Stimulated activated CD4-positive, alpha-beta T cell treated with anti-CD3 and anti-CD28 coated beads, Interleukin-1b, Interleukin-23, amount 100 ng/mL, for 24 hours (primary cell): ENCODE measurements at places on chromosomes 6 and 20.

DNA sequence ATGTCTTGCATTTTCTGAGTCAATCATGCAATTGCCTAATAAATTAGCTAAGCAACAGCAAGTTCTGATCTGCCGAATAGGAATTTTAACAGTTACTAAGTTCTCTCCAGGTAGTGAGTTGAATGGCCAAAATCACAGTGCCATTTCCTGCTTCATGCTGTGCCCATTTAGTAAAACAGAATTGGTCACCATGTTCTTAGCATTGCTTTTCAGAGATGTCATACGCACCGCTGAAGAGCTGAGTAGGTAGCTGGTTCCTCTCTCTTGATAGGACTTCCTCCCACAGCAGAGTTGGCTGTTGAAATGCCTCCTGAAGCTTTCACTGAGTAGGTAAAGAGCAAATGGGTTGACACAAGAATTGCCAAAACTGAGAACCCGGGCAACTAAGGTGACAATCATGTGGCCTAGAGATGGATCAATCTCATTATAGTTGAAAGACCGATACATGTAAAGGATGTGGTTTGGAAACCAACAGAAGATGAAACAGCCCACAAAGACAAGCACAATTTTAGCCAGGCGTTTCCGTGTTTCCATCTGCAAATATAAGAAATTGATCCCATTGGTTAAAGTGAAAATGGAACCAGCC is 57.1 kb upstream of the GJE1 start:
- DNase-seq: no peak

GRCh38 chr6:15995493-15995892 is 133.4 kb upstream of the MYLIP start:
- DNase-seq: no peak

DNA sequence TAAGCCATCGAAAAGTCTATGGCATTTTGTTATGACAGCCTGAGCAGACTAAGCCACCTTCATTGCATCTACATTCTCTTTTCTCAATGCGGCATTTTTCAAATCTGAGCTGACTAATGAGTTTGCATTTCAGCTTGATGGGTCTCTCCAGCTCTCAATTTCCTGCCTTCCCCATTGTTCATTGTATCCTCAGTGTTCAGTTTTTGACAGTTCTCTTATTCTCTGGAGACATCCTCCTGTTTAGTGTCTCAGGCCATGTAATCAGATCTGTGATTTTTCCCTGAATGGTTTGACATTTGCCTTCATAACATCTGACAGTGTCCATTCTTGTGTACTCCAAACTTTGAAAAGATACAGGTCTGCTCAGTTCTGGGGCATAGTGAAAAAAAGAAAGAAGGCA is 27.9 kb upstream of the MCM3 start:
- no peak for DNase-seq

- DNase-seq: no peak
These were observed 135.9 kb downstream of the JPH2 start for GRCh38 chr20:44050925-44051660.

DNA sequence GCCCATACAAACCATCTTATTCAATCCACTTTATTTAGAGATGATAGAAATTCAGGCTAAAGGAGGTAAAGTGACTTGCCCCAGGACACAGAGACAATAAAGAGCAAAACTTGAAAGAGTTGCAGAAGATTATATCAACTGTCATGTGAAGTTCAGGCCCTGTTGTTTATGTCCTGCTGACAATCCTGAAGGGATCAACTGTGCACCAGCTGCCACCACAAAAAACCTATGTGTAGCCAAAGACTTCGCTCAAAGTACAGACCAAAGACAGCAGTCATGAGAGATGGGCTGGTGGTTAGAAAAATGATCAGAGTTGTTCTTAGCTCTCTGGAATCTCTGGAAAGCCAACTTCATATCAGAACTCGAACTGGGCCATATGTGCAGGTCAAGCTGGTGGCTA is 16.0 kb upstream of the CITED2 start:
- DNase-seq: no peak
